ENCODE measurements at places on chromosomes 11 and 22. TPM values are rescaled to one million over a fixed set of nuclear protein-coding genes. Genes with fewer than 3 reads are reported as not detected.

The OR51Q1 gene
- total RNA-seq, result not detected

The OR8B3 gene
- not detected for total RNA-seq

The KCNJ1 gene
- not detected for total RNA-seq

The MOGAT2 gene
- not detected for total RNA-seq

The ACR gene
- not detected for total RNA-seq

The UQCC3 gene
- 4.0 TPM for total RNA-seq

The SCGB2A2 gene
- total RNA-seq, result not detected

The HTR3B gene
- not detected for total RNA-seq

The FAM111B gene
- 3.2 TPM for total RNA-seq

The RTN4RL2 gene
- 0.33 TPM for total RNA-seq

The ZNF214 gene
- total RNA-seq, result 3.8 TPM

The MAPK1 gene
- total RNA-seq, result 106 TPM

The MMP12 gene
- total RNA-seq, result not detected

The CNTN5 gene
- not detected for total RNA-seq

The CLDN5 gene
- not detected for total RNA-seq

The KIRREL3 gene
- not detected for total RNA-seq

The MYEOV gene
- total RNA-seq, result 0.67 TPM

The GPR83 gene
- total RNA-seq, result not detected

The SOX10 gene
- 10.7 TPM for total RNA-seq

The KCNE3 gene
- total RNA-seq, result not detected

DNA sequence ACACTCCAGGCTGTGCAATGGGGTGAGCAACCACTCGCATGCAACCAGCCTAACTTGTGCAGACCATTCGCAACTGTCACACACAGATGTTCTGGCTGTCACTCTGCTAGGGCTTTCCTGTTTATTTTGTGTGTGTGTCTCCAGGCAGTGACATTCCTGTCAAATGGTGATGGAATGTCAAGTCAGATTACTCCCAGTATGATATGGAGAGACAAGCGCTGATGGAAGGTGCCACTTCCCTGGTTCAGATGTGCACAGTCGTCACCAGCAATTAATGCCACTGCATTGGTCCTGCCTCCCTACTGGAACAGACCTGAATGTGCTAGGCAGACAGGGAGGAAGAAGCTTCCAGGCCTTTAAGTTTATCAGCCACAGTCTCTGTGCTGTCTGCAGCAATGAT is 442.4 kb upstream of the ISX start:
- no peak for DNase-seq

- DNase-seq, result no peak
These were observed 726.9 kb downstream of the BRD1 start for GRCh38 chr22:49100773-49101172.

DNA sequence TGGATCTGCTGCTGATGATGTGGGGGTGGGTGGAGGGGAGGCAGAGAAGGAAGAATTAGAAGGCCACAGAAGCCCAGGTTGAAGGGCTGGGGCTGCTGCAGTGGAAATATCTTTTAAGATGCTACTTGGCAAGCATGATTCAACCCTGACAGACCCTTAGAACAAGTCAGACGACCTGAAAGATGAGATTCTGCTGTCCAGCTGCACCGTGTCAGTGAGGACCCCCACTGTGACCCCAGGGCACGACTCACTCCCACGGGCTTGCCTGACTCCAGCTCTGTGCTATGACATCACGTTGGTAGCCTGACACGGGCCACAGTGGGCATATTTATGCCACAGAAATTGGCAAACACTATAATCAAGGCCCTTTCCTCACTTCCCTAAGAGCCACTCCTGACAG is 36.0 kb downstream of the LRFN4 start:
- DNase-seq, result no peak

DNA sequence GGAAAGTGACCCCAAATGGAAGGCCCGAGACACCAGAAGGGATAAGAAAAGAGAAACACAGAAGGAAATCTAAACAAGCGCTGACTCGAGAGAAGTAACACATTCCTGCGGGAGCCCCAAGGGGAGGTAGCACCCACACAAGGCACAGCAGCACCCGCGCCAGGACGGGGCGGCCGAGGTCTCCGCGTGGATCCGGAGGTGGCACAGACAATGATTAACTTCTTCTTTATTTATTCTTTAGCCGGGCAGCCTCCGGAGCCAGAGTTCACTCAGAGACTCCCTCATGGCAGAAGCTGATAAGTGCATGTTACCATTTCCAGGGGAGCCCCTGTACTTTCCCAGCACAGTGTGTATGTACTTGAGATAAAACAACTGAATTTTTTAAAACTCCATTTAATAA is 5.1 kb downstream of the TOLLIP start:
- no peak for DNase-seq

DNA sequence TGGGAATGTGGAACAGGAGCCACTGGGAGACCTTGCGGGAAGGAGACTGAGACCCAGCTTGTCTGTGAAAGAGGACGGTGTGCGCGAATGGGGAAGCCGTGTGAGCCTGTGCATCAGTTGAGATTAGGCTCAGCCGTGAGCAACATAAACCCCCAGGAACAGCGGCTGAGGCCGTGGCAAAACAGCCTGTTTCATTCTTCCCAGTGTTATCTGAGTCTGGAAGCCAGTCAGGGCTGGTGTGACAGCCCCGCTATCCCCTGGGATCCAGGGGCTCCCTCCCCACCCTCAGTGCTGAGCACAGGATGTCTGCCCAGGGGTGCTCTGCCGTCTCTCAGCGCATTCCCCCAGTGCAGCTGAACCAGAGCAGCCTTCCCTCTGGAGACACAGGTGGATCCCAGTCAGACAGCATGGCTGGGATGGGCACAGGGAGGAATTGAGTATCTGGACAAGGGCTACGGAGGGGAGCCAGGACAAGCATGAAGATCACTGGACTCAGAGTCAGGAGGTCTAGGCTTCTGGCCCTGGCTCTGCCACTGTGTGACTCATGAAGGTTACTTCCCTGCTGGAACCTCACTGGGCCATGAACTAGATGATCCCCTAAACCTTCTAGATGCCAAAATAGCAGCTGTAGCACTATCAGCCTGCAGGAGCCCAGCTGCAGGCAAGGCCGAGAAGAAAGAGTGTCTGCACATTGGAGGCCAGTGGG is 8.6 kb downstream of the OAF start:
- DNase-seq, result no peak

DNA sequence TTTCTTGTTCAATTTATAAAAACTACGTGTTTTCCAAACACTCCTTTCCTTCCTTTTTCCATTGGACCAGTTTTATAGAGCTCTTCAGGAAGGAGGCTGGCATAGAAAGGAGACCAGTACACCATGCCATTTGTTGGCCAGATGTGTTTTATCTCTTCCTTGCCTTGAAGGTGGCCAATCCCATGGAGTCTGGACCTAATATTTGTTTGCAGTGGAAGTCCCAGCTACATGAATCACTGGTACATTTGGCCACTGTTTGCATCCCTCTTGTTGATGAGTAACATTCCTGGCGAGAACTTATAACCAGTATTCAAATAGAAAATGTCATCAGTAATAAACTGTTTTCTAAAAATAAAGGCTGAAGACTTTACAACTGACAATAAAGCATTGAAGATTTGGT is 110.2 kb downstream of the ANO3 start:
- no peak for DNase-seq

- peak; percentile 83 for DNase-seq
These were observed 5.3 kb downstream of the NEAT1 start for GRCh38 chr11:65427691-65428577.

DNA sequence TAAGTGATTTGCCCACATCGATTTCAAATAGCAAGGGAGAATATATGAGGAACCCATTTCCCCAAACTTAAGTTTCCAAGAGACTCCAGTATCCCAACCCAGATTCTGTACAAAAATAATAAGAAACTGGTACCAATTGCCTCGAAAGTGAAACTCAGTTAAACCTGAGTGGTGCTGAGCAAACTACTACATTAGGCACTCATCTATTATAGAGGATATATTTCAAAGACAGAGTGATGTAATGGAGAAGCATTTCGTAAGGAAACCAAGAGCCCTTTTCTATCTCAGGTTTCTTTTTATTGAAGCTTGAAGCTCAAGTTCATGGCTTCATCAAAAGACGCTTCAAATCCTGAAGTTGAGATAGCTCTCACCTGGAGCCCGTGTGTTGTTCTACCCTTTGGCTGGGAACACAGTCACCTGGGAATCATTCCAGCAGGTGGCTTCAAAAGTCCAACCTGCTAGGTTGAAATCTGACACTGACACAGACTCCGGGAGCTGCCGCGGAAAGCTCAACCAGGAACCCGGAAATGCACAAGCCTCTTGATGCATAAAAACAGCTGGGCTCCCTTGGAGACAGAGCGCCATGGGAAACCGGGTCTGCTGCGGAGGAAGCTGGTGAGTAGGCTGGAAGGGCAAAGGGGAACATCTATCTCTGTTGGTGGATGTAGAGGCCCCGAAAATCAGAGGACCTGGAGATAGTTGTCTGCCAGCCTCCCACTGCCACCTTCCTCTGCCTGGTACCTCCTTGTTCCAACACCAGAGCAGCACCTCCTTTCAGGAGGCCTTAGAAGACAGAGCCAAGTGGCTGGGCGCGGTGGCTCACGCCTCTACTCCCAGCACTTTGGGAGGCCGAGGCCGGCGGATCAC is at the start of gene C11orf52:
C11orf52 (plus strand) TSS at position 524 of the 867 bp plus-strand sequence; CDS start at position 584, 60 bp downstream.
- peak; percentile 77 for DNase-seq

GRCh38 chr11:126476266-126476924 is 120.9 kb downstream of the ST3GAL4 start:
- no peak for DNase-seq

- DNase-seq, result no peak
These were observed 410.7 kb downstream of the MIAT start for GRCh38 chr22:27068121-27068520.

DNA sequence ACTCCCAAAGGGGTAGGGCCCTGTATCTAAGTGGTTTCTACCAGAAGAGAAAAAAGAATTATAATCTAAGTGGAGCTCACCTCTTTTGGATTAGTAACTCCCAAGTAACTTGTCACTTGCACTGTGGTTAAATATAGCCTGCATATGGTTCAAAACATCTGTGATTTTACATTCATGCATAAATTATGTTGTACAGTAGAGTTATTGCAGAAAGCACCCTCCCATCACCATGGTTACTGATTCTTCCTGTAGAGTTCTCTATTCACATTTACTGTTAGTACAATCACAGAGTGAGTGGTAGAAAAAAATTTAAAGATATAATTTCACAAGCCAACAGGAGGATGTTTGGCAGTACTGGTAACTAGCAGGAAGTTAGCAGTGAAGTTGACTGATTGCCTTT is 80.4 kb downstream of the LRRC4C start:
- no peak for DNase-seq

- no peak for DNase-seq
These were observed 85.3 kb downstream of the CACNA1I start for GRCh38 chr22:39655831-39656230.

GRCh38 chr11:60150279-60150678 is 32.6 kb downstream of the MS4A6A start:
- DNase-seq, result no peak

DNA sequence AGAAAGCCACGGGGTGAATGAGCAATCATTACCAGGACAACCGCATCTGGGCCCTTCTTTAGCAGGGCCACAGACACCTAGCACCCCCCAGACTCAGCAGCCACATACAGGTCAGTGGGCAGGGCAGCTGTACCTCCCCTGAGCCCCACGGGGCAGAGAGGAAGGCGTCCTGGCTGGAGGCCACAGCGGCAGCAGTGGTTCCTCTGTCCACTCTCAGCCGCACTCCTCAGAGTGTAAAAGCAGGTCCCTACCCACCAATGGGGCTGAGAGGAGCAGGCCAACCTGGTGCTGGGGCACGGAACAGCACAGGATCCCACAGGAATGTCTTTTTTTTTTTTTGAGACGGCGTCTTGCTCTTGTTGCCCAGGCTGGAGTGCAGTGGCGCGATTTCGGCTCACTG is 65.5 kb downstream of the APOL1 start:
- DNase-seq, result no peak

DNA sequence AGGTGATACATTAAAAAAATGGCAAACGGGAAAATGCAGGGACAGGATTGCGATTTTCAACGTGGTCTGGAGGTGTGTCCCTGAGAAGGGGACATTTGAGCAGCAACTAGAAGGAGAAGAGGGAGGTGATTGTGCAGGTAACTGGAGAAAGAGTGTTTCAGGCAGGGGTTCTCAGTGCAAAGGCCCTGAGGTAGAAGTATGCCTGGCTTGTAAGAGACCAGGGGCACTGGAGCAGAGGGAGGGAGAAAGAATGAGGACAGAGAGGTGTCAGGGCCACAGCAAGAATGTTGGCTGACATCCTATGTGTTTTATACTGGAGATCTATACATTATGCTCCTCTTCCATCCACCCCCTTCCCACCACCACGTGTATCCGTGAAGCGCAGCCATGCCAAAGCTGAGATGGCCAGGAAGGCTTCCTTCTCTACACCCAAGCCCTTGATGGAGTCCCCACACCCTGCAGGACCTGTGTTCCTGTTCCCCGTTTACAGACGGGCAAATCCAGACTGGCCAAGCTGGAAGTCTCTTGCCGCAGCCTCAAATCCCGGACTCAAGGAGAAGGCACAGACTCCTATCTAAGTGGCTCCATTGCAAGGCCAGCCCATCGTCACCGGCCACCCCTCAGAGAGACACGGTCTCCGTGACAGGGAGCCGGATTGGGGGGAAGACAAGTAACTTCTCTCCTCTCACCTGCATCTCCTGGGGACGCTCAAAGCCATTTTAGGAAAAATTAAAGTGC is 416.1 kb downstream of the MN1 start:
- DNase-seq, result no peak

DNA sequence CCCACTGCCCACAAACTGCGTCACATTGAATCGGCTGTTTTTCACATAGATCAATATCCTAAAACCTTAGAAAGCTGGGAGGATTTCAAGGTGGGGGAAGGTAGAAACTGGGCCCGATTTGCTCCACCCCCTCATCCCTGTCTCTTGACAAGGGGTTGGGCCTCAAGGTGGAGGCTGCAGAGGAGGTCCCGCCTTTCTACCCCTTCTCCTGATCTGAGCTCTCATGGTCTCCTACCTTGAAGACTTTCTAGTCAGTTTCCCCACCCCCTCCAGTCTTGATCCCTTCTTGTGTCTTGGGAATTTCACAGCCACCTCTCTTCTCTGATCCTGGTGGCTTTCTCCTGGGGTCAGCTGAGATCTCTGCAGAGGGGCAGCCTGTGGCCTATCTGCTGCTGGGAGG is 4.5 kb upstream of the STARD10 start:
- DNase-seq, result no peak

- DNase-seq, result no peak
These were observed 77.6 kb downstream of the MYO7A start for GRCh38 chr11:77205467-77206263.

GRCh38 chr22:31127181-31127772 is 4.5 kb downstream of the INPP5J start:
- DNase-seq, result no peak

DNA sequence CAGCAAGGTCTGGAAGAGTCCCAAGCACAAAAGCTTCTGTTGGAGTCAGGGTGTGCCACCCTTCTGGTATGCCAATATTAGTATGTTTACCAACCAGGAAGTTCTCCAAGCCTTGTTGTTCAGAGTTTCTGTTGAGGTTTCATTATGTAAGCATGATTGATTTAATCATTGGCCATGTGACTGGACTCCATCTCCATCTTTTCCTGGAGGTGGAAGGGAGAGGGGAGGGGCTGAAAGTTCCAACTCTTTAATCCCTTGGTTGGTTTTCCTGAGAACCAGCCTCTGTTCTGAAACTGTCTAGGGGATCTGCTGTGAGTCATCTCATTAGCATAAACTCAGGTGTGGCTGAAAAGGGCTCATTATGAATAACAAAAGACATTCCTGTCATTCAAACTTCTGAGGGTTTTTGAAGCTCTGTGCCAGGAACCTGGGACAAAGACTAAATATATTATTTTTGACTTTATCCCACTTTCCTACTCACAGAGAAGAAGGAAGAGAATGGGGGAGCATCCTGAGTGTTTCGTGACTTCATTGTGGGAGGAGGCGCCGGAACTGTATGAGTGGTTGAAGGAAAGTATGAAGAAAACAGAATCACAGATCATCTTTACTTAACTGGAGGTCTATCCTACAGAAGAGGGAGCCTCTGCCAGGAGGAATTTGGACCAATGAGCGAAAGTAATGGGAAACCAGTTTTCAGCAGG is 138.2 kb downstream of the NECTIN1 start:
- DNase-seq, result peak; percentile 97

Data from mammary epithelial cell (primary cell).